ENCODE measurements at places on chromosomes 1 and 21.

DNA sequence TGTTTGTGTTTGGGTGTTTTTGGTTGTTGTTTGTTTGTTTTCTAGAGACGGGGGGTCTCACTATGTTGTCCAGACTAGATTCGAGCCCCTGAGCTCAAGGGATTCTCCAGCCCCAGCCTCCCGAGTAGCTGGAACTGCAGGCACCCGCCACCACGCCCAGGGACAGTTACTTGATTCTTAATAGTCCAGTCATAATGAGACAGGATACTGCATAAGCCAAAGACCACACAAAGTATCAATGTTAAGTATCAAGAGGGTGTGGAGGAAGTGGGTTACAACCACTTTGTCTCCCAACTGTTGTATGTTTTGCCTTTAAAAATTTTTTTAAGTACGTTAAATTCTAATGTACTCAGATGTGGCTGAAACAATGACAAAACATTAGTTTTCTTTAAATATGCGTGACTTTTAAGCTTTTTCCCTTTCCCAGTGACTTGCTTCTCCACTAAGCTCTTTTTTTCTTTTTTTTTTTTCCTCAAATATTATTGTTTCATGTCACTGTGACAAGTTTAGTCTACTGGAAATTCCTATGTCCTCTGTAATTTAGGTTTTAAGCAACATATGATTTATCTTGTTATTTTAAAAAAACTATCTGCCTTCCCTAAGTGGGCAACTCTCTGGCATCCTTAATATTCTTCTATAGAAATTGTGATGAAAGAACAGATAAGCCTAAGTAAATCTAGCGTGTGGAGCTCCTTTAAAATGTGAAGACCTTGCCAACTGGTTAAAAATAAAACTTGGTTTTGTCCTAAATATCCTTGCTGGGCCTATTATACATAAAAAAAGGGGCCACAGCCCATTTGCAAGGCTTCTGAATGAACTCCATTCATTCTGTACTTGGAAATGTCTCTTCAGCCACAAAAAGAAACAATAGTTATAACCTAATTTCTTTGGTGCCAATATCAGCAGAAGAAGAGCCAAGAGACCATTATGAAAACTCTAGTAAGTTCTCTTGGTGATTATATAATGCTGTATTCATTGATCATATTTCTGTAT is 56.2 kb upstream of the DPH5 start:
- peak; percentile 74 for DNase-seq

DNA sequence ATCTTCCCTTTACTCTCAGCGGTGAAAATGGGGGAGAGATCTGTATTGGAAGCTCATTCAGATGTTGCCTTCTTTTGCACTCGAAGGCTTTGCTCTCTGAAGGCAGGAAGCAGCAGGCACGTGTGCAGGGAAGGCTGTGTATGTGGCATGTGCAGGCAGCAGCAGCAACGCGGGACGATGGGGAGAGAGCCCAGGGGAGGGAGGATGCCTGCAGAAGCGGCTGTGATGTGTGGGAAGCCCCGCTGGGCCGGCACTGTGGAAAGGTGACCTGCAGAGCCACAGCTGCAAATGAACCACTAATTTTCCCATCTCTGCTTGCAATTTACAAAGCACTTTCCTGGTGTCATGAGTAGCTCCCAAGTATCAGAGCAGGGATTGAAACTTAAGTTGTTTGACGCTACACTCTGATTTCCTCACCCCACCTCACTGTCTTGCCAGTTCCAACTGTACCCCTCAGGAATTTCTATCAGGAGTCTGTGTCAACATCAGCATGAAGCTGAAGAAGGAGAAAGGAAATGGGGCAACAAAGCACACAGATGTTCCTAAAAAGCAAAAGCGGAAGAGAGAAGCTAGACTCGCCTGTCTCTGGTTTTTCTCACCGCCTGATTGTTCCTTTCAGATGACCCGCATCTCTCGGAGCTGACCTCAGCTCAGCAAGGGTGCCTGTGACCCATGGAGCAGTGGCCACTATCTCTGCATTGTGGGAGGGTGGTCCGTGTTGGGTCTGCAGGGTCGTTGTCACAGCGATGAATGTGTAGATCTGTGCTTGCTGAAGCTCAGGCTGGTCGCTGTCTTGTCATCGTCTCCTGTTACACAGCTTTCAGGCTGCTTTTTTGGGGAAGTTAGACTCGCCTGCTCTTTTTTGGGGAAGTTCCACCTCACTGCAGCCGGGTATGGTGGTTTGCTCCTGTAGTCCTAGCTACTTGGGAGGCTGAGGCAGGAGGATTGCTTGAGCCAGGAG is 156.1 kb downstream of the KIF26B start:
- no peak for DNase-seq

DNA sequence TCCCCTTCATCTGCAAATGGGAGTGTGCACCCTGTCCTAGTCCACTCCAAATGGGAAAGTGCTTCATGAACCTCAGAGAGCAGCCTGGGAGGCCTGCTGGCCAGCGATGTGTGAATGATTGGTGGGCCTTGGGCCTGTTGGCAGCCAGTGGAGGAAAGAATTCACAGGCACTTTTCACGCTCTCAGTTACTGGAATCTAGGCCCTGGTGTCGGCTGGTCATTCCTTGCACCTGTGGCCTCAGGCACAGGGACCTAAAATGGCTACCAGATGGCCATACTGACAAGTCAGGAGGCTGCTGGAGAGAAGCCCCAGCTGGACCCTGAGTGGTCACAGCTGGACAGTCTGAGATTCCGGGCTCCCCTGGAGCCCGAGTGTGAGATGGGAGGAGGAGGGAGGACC is 18.4 kb upstream of the EDN2 start:
- DNase-seq, result no peak

GRCh38 chr1:28917757-28918118 is 3.4 kb downstream of the EPB41 start:
- no peak for DNase-seq

DNA sequence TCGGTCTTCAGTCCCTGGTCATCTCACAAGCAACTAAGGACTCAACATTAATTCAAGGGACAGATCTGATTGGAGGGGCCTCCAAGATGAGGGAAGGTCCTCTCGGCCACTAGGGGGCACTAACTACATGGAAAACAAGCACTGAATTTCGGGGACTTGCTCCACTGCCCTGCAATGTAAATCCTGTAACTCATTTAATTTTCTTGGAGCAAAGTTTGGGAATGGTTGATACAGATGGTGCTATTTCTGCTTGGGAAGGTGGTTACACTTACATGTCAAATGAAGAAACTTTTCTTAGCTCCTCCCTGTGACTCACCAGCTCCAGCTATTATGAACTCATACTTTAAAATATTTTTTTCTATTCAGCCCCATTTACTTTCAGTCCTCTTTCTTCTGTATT is 97.4 kb upstream of the KCNJ15 start:
- DNase-seq, result peak; percentile 66

DNA sequence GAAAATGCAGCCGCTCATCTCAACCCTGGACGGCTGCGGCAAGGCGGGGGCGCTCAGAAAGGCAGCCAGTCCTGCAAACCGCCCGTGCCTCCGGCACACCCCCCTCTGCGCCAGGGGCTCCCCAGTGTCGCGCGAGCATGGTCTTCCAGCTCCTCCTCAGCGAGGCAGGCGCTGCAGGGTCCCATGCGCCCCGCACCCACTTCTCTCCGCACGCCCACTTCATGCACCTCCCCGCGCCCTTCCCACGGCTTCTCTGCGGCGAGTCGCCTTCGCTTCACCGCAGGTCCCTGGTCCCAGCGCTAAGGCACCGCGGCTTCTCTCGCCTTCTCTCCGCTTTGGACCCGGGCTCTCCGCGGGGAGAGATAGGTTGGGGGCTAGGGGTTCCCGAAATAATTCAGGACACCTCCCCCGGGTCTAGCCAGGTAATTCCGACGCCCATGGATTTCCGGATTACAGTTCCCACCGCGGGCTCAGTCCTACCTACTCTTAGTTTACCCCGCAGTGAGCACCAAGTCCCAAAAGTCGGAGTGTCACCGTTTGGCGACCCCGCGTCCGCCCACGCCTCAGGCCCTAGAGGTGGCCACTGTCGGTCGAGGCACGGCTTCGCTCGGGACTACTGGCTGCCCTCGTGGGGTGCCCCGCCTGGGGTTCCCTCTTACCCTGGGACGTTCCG is 67.5 kb downstream of the SYT2 start:
- no peak for DNase-seq

DNA sequence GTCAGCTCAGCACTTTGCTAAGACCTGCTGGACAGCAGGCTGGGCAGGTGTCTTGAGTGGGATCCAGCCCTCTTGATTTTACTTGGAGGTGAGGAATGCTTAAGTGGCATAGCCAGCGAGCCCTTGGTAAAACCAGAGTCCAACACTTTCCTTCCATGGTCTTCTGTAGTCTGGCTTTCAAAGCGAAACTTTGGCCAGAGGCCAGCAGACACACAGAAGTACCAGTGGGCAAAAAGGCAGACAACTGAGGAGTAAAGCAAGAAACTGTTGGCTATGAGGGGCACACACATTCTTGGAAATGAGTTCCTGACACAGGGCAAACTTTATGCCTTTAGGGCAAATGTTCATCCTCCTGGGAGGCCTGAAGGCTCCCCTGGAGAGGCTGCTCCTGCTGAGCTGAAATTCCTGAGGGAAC is 281.0 kb upstream of the POU3F1 start:
- no peak for DNase-seq

DNA sequence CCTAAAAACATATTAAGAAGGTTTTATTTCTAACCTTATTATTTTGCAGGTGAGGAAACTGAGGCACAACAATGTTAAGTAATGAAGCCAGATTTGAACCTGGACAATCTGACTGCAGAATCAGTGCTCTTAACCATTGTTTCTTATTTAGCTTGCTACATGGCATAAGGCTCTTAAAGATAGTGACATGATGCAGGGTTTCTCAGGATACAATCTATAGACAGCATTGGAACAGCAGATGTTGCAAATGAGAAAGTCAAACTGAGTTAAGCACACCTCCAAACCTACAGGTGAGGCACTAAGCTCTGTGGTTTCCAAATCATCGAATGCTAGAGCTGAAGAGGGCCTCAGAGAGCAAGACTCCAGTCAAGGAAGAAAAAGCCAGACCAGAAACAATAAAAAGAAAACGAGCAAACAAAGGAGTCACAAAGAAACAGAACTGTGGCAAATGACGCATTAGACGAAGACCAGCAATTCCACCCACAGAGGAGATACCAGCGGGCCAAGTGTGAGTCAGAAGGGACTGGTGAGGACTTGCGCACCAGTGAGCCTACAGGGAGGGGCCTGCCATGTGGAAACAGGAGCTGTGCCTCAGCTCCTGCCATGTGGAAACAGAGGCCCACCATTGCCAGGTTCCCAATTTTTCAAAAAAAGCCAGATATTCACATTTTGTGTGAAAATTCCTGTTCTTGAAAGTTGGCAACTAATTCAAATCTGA is 14.4 kb downstream of the CD58 start:
- peak; percentile 90 for DNase-seq

GRCh38 chr1:2108877-2109580 is 58.8 kb downstream of the PRKCZ start:
- DNase-seq, result peak; percentile 55

GRCh38 chr1:23169195-23169575 is 529 bp upstream of the LUZP1 start:
- DNase-seq, result no peak

DNA sequence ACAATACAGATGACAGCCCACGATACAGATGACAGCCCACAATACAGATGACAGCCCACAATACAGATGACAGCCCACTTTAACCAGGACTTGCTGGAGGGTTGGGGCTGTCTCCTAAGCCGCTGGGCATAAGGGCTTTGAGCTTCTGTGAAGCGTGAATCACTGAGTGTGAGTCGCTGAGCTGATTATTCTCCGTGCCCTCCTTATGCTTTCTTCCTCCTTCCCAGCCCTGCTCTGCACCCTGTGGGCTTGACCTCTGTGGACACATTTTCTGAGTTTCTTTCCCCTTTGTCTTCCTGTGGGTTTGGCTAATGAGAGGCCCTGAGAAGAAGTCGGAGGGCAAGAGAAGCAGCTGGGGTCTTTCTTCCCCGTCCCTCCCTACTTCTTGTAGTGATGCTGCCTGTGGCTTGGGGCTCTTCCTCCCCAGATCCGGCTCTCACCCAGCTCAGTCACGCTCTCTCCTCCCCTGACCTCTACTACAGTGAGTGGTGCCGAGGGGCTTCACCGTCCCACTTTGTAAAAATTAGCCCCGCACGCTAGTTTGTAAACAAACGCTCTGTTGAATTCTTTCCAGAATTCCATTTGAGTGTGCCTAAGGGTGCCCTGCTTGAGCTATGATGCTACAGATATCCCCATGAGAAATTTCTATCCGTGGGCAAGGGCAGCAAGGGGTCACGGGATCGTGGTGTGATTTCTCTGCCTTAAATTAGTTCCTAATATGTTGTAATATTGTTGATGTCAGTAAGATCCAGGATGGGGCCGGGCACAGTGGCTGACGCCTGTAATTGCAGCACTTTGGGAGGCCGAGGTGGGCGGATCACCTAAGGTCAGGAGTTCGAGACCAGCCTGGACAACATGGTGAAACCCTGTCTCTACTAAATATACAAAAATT is 46.4 kb upstream of the SOD1 start:
- no peak for DNase-seq

DNA sequence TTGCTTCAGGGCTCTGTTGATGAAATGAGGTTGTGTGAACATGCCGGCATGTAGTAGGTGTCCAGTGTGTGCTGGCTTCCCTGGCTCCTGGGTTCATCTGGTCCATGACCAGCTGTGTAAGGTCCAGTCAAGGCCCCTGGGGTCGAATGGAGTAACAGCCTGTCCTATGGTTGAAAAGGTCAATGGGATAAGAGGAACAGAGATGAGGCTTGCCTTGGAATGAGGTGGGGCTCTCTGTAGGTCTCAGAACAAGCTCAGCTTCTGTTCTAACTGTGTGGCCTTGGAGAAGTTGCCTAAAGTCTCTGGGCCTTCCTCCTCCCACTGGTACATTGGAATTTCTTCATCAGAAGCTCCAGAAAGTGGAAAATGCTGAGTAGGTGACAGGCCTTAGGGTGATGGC is 26.6 kb downstream of the RPS6KA1 start:
- no peak for DNase-seq

GRCh38 chr21:20404915-20405314 is 593.3 kb upstream of the NCAM2 start:
- no peak for DNase-seq

GRCh38 chr1:54480525-54480848 is 67.5 kb upstream of the ACOT11 start:
- DNase-seq, result no peak

DNA sequence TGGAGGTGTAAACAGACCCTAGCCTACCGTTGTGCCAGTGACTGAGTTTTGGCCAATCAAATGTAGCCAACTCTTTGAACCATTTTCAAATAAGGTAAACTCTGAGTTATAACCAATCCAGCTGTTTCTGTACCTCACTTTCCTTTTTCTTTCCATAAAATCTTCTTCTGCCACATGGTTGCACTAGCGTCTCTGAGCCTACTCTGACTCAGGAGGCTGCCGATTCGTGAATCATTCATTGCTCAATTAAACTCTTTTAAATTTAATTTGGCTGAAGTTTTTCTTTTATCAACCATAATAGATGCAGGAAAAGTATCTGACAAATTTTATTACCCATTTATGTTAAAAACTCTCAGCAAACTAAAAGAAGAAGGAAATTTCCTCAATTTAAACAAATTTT is 111.5 kb upstream of the LYPLAL1 start:
- DNase-seq, result no peak

All from natural killer cell treated with Interleukin-12 subunit alpha and Interleukin-12 subunit beta and Interleukin-15 and Interleukin-18, amount 100 ng/mL, for 72 hours (primary cell).